NCI-H1105 treated with DMSO at 0.1 percent for 48 hours (cell line): ENCODE measurements at places on chromosomes 6 and 20.
A peak's percentile ranks its signal among the peaks of the same experiment; 100 is the strongest.

- DNase-seq = no peak
These were observed 11.6 kb downstream of the RREB1 start for GRCh38 chr6:7119272-7119801.

GRCh38 chr6:39243809-39244208 is 14.5 kb upstream of the KCNK5 start:
- DNase-seq = no peak

DNA sequence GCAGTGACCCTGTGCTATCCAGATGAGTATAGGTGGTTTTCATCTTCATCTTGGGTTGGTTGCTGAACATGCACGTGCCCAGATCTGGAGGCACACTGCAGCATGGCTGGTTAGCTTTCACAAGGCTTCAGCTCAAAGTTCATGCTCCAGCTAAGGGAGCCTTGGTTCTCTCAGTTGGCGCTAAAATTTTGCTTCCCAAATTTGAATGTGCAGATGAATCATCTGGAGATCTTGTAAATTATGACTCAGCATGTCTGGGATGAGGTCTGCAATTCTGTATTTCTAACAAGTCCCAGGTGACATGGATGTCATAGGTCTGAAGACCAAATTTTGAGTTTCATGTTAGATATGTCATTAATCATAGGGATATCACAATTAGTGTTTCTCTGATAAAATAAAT is 230.8 kb downstream of the FOXA2 start:
- DNase-seq = no peak

GRCh38 chr6:7684843-7685242 is 41.1 kb upstream of the BMP6 start:
- no peak for DNase-seq

DNA sequence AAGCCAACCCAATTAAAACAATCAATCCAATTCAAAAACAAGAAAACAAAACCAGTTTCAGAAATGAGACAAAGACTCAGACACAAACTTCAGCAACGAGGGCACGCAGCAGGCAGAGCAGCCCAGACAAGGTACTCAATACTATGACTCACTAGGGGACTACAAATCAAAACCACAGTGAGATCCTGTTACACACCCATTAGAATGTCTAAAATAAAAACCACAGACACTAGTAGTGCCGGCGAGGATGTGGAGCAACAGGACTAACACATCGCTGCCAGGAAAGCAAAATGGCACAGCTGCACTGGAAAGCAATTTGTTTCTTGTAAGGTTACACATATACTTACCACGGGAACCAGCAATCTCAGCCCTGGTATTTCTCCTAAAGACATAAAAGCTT is 28.4 kb upstream of the MAS1L start:
- peak; percentile 17 for DNase-seq

DNA sequence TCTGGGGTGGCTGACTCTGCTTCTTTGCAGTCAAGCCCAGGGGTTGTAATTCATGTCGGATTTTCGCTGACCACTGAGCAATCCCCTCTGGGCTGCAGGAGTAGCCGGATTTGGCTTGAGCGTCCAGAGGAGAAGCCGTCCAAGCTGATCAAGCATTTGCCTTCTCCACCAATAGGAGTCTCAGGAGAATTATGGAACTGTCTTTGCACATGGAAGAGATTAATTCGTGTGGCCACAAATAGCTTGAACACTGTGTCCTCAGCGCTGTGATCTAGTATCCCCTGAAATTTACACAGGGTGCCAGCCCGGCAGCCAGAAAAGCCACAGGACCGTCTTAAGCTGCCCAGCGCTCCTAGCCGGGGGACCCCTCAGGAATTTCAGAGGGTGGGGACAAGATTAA is 37.1 kb downstream of the EYA2 start:
- no peak for DNase-seq

GRCh38 chr6:1621070-1621701 is 11.5 kb downstream of the FOXC1 start:
- no peak for DNase-seq

- no peak for DNase-seq
These were observed 809.9 kb downstream of the KIF16B start for GRCh38 chr20:15763366-15763765.

- no peak for DNase-seq
These were observed 447.8 kb upstream of the FLRT3 start for GRCh38 chr20:14785065-14785743.

DNA sequence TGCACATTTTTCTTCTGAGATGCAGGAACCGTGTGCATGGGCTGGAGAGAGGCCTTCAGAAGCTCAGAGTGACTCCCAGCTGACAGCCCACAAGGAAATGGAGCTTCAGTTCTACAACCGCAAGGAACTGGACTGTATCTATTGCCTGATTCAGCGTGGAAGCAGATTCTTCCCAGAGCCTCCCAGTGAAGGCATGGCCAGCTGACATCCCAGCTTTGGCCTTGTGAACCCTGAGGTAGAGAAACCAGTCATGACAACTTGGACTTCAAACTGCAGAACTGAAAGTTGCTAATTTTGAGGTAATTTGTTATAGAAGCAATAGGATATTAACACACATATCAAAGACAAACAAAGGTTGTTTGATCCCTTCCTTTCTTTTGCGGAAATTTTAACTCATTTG is 94.3 kb upstream of the NOX3 start:
- DNase-seq = no peak

DNA sequence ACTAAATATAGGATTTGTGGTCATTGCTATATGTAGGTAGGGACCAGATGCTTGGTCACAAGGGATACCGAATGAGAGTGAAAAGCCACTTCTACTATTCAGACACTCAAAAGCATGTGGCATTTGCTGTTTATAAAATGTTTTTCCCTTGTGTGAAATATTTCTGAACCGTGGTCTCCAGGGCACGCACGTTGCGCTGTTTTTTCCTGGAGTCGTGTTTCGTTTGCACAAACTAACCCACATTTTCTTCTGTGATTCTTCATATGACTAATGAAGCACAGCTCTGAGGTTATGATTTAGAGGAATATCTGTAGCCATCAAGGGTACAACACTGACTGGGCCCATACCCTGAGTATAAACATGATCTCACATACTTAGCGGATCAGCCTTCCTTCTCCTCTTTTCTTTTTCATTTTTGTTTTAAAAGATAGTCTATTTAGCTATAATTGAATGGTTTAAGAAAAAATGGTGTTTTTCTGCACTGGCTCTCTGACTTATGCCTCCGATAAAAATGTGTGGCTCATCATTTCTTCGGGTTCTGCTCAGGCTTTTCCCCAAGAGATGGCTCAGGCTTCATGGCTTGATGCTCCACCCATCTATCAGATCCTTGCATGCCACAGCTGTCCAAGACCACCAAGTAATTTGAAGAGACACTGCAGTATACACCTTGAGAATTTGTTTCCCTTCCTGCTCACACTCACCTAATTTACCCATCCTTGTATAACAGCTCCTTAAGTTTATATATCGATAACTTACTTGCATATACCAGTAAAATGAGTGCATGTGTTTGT is 59.9 kb upstream of the HBS1L start:
- DNase-seq = no peak

DNA sequence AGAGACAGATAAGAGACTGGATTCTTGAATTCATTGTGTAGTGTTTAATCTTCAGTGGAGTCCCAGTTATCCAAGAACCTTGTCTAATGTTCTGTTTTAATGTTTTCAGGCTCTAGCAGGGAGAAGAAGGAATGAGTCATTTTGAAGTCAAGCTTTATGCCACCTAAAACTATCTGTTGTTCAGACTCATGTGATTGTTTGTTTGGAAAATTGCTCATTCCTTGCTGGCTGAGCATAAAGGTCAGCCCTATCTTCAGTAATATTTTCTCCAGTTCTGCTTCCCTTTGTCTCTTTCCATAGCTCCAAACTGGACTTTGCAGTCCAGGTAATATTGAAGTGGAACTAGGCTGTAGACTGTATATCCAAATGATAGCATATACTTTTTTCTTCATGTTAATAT is 34.2 kb downstream of the CLVS2 start:
- no peak for DNase-seq

GRCh38 chr6:33812669-33813068 is 8.9 kb upstream of the MLN start:
- DNase-seq = no peak

DNA sequence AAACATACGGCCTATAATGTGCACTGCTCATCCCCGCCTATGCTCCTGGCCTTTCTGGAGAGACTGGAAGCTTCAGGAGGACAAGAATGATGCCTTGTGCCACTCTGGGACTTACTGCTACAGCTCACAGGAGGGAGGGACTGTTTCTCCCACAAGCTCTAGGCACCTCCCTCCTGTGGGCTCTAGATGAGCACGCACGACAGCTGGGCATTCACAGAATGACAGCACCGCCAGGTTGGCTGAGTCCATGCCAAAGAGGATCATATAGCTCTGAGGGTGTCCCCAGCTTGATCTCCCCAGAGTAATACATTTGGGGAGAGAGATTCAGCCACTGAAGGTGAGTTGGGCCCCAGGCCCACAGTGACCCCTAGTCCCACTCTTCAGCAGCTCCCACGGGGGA is 10.1 kb upstream of the PGC start:
- DNase-seq = no peak

DNA sequence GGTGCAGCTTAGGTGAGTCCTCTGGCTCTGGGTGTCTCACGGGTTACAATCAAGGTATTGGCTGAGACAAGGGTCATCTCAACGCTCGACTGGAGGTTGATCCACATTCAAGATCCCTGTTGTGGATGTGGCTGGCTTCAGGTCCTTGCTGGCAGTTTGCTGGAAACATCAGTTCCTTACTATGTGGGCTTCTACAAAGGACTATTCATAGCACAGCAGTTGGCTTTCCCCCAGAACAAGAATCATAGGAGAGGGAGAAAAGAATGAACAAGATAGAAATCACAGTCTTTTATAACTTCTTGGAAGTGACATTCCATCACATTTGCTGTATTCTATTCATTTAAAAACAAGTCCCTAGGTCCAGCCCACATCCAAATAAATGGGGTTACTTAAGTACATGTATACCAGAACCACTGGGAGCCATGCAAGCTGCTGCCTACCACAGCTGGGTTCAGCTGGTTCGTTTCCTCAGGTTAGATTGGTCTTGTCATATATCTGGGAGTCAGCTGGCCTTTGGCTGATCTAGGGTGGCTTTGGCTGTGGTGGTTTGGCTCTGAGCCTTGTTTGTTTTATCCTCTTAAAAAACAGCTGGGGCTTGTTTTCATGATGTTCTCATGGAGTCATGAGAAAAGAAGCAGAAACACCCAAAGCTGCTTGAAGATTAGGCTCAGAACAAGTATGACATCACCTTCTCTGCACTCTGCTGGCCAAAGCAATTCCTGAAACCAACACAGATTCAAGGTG is 433.2 kb upstream of the SPTLC3 start:
- DNase-seq = no peak

DNA sequence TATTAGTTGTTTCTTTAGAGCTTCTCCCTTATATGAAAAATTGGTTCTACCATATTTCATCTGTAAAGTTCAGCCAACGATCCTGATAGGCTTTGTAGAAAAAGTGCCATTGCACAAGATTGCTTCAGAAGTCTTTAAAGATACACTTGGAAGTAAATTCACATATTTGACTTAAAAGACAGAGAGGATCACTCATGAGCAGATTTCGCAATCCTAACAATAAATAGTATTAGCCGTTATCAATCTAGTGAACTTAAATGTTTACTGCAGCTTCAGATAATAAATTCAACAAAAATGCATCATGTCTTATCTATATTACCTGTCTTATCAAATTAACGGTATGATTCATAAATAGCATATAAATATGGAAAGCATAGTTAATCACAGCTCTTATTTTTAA is 8.7 kb upstream of the SLC17A4 start:
- DNase-seq = no peak

- no peak for DNase-seq
These were observed 230.3 kb downstream of the TFAP2A start for GRCh38 chr6:10184371-10185227.

DNA sequence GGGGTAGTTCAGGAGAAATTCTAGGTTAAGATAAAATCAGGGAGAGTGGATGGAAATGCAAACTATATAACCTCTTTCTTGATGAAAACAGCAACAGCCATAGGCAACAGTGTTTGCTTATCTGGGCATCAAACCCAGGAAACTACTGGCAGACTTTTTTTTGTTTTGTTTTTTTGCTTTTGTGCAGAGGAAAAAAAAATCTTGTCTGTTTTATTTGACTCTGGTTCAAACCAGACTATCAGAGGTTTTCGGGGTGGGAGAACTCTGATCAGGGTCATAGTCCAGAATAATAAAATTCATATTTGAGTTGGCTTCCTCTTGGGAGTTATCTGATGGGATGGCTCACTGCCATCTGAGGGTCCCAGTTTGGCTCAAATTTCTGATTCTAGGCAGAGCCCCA is 88.8 kb upstream of the ZNFX1 start:
- DNase-seq = no peak
